ENCODE measurements at places on chromosomes 12 and 14.

DNA sequence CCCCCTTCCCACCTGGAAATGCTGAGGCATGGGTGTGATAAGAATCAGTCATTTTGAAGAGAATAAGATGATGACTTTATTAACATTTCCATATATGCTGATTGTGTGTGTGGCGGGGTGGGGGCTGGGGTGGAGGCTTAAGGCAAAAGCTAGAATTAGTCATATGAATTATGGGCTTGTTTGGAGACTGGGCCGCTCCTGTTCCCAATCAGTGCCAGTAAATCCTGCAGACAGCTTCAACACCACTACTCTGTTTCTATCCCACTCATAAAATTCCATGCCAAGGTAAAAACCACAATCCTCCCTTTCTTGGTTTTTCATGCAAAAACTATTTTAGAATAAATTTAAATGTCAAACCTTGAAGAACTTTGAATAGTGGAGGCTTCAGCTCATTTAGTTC, 29.9 kb upstream of the SLC38A2 start:
- no peak for DNase-seq

DNA sequence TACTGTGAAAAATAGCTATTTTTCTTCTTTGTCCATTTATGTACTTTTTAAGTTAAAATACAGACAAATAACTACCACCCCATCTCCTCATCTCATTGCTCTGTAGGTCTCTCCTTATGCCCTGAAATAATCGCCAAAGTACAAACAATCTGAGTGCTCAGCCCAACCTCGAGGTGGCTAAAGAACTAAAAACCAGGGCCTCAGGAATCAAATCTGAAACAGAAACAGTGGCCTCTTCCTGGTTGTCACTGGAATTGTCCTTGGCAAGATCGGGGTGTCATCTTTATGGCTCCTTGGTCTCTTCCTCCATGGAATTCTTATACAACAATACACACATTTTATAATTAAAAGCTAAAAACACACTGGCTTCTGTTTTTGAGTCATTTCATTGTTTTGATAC, 182.4 kb downstream of the ASCL1 start:
- no peak for DNase-seq

DNA sequence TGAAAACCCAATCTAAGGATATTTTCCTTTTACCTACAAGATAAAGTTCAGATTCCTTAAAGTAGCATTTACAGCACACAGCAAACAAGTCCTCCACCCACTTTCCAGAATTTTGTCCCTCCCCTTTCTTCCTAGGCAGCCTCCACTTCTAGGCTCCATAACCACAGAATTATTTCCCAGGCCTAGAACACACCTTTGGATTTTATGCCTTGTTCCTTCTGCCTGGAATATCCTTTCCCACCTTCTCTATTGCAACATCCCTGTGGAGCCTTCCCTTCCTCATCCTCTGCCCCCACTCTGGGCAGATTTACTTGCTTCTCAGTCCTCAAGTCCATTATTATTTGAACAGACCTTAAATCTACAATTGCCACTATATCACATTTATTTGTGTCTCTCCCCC, 2.1 kb upstream of the TSPAN8 start:
- no peak for DNase-seq

DNA sequence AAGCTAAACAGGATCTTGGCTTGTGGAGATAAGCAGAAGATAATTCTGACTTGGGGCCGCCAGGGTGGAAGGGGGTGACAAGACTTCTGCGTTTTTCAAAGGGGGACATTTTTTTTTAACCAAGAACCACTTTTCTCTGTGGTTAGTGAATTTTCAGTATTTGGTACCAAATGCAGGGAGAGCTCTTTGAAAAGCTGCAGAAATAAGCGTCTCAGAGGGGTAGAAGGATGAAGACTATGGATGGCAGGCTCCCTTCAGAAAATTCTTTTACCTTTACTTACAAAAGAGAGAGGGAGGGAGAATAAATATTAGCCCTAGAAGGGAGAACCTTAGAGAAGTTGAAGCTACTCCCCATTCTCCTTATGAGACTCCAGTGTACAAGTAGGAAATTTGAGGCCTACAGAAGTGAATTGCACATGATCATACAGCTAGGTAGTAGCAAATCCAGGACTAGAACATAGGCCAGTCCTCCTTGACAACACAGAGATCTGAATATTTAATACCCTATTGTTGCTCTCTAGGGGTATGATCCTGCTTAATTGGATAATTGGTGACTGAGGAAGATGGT, 840 bp downstream of the MRPL52 start:
- DNase-seq = no peak

GRCh38 chr12:14714437-14714836, 18.0 kb upstream of the GUCY2C start:
- no peak for DNase-seq

DNA sequence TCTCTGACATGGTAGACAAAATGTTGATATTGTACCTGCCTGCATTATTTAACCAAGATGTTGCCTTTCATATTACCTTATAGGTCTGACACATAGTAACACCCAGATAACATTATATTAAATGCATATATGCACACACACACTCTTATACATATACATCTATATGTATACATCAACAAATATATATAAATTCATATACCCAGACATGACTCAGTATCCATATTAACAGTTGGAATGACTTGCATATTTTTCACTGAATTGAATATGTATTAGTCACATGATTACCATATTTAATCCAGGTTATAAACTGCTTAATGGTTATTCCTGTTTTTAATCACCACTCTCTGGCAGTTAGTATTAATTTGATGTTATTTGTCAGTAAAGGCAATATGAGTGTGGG, 85.2 kb downstream of the PAX9 start:
- DNase-seq = no peak

- DNase-seq = no peak
These were observed 23.0 kb downstream of the PDE6H start for GRCh38 chr12:14995583-14996425.

DNA sequence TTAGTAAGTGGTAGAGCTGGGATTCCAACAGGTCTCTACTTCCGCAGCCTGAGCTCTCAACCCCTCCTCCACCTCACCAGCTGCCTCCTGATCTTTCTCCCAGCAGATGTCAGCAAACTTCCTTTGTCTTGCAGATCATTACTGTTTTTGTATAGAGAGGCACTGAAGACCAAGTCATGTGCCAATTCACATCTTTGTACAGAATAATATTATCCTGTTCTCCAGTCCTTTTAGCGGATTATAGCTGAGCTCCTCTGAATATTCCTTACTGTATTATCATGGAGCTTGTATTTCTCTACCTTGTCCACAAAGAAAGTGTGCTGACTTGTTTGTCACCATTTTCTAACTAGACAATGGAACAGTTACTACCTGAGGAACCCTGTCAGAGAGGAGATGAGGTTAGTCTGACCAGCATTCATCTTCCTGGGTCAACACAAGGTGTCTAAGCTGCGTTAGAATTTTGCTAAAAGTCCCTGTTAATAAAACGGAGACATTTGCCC, 142.3 kb upstream of the ARHGAP5 start:
- DNase-seq = no peak

- no peak for DNase-seq
These were observed 5.2 kb downstream of the P2RX4 start for GRCh38 chr12:121214855-121215745.

- DNase-seq = no peak
These were observed 106.0 kb downstream of the AACS start for GRCh38 chr12:125171267-125171666.

- DNase-seq = no peak
These were observed 184.5 kb downstream of the NUBPL start for GRCh38 chr14:31745741-31746140.

DNA sequence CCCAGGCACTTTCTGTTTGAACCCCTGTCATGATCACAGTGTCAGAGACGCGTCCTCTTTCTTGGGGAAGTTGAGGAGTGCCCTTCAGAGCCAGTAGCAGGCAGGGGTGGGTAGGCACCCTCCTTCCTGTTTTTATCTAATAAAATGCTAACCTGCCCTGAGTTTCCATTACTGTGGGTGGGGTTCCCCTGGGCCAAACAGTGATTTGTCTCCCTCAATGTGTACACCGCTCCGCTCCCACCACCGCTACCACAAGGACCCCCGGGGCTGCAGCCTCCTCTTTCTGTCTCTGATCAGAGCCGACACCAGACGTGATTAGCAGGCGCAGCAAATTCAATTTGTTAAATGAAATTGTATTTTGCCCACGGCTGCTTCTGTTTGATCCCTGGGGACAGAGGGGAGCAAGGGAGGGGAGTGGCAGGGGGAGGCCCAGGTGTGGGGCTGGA, 5.1 kb downstream of the SHMT2 start:
- DNase-seq = no peak

DNA sequence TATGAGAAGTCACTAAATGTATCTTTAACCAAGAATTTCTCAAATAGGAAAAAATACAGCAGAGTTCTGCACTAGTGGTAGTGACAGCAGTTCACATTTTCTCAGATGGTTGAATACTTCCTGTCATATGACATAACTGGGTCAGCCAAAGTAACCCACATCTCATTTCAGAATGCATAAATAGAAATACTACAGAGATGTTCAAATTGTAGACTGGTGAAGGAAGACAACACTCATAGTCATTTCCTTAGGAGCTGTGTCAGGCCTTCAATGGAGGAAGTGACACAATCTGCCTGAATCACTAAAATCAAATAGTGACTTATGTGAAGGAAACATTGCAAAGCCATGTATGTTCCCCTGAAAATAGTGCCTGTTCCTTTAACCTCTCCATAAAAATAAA, 32.4 kb downstream of the FERMT2 start:
- DNase-seq = no peak

DNA sequence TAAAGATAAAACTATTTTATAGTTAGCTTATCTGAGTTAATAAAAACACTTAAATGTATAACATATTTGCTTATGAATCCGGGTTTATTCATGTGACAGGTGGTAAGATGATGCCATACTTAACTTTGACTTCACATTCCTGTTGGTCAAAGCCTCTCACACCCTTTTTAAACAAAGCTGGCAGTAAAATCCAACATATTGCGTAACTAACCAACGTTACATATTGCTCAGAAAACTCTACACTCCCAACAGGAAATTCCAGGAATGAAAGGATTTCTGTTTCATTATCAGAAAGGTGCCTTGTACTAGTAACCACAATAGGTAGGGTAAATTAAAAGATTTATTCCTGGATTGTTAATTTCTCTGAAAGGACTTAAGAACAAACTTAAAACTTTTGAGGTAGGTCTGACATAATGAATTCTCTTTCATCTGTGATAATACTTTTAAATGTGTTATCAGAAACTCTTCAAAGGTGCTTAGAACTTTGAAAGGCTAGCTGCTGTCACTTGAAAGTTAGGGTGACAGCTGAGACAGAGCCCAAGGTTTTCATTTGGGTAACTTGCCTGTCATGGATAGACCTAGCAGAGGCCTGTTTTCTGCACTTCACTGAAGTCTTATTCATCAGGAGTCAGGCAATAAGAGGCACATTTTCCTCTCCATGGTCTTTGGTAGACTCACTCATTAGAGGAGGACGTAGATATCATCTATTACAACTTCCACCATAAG, 23.8 kb upstream of the CATSPERB start:
- no peak for DNase-seq
